Fibroblast of skin of left biceps (primary cell): ENCODE measurements at places on chromosomes 1 and 21.

DNA sequence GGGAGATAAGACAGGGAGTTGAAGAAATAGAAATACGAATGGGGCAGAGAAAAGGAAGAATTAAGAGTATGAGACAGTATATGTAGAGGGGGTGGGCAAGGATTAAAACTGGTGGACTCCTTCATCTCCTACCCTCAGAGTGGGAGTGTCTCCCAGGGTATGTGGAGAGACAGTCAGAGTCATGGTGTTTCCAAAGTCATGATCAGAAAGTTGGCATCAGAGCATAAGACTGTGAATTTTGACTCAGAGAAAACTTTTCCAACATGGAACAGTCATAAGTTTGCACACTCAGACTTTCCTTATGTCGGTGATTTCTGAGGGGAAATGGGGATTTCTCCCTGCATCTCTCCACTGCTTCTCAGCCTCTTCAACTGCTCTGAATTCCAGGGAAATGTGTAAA lies 2.4 kb downstream of the CD84 start:
- no peak for DNase-seq

- DNase-seq = no peak
Measured at GRCh38 chr1:69985376-69985775, 220.0 kb downstream of the LRRC40 start.

DNA sequence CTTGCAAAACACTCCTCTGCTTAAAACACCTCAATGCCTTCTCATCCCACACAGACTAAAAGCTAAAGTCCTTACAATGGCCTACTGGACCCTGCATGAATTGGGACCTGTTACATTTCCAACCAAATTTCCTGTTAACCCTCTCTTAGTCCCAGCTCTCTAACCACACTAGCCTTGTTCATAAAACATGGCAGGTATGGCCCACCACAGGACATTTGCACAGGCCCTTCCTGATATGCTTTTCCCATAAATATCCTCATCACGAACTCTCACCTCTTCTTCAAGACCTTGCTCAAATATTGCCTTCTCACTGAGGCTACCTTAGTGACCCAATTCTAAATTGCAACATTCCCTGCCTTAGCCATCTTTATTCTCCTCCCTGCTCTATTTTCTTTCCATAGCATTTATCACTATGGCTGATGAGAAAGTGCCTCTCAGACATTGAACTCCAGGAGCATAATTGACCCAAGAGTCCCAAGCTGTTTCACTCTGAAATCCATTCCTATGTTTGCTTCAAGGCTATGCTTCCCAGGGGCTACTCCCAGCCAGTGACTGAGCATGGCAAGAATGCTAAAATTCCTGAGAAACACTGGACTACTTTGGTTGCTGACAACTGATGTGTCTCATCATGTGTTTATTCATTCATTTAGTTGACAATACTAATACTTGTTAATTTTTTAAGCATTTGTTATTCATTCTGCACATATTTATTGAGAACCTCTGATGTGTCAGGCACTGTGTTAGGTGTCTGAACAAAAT lies 2.7 kb upstream of the PALMD start:
- no peak for DNase-seq

GRCh38 chr1:82086739-82087138 lies 286.0 kb downstream of the ADGRL2 start:
- no peak for DNase-seq

GRCh38 chr1:204084247-204084772 lies 11.4 kb downstream of the SOX13 start:
- no peak for DNase-seq

- DNase-seq = no peak
Measured at GRCh38 chr1:191460234-191460633, 698.0 kb upstream of the RGS18 start.
